ENCODE measurements at places on chromosomes 1 and 21.
A peak's percentile ranks its signal among the peaks of the same experiment; 100 is the strongest.

DNA sequence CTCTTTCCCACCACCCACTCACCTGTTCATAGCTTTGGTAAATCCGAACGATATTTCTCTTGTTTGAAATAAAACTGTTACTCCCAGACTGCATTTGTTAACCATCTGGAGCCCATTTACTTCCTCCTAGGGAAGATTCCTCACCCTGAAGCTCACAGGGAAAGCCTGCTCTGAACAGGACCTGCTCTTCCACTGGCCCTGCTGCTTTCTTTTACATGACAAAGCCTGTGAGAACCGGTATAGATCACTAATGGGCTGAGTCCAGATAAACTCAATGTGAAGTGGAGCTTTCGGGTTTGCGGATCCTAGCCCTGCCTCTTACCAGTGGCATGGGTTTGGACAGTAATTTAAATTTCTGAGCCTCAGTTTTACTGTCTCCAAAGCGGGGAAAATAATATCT lies 45.2 kb downstream of the FAM163A start:
- no peak for DNase-seq

DNA sequence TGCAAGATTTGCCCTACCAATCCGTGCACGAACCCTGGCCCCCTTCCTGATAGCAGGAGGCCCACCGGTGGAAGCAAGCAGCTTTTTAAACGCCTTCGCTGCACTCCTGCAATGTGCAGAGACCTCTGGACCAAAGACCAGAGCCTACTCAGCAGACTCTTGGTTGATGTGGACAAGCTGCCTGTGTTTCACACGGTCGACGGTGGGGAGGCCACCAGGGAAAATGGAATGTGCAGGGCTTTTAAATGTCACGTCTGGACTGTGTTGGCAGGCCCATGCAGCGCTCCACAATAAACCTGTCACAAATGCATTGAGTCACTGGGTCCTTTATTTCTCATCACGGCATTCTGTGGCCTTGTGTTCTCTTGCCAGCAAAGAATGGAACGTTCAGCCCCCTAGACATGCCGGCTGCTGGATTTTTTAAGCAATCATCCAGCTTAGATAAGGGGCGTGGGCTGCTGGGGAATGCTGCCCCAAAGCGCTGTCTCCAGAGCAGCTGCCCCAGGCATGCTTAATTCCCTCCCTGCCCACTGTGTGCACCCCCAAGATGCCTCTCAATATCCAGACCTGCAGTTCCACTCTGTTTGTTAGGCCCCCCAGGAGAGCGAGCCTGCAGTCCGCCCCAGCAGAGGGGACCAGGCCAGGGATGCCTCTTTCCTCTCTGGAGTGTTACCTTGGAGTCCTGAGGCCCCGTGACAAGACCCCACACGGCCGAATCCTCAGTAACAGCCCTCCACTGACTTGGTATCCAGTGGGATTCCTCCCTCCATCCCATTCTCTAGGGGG lies 71.3 kb downstream of the ATP5PO start:
- DNase-seq: peak; percentile 62

GRCh38 chr21:20800106-20800505 lies 198.1 kb upstream of the NCAM2 start:
- DNase-seq: no peak

GRCh38 chr21:28066596-28067387 lies 925.9 kb downstream of the LTN1 start:
- DNase-seq: no peak

DNA sequence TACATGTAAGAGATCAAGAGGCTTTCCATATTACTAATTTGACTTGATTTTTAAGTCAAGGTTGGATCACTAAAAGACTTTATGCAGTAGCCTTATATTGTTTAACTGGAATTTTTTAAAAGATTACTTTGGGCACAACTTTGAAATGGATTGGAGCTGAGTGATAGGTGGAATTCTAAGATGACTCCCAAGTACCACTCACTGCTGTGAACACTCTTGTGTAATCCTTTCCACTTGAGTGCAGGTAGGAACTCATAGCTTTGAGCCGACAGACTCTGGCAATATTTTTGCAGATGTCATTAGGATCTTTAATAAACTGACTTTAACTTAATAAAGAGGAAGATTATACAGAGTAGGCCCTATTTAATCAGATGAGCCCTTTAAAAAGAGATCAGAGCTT lies 831.1 kb upstream of the NCAM2 start:
- no peak for DNase-seq

GRCh38 chr1:12208271-12208670 lies 21.6 kb upstream of the VPS13D start:
- DNase-seq: no peak

DNA sequence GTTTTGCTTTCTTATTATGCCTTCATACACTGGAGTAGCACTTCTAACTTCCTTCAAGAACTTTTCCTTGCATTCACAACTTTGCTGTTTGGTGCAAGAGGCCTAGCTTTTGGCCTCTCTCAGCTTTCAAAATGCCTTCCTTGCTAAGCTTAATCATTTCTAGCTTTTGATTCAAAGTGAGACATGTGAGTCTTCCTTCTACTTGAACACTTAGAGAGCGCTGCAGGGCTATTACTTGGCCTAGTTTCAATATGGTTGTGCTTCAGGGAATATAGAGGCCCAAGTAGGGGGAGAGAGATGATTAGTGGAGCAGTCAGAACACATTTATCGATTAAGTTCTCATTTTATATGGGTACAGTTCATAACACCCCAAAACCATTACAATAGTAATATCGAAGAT lies 12.4 kb downstream of the ANGEL2 start:
- no peak for DNase-seq

- DNase-seq: no peak
Observed at GRCh38 chr1:38128926-38129453, 82.4 kb upstream of the POU3F1 start.

GRCh38 chr1:90973897-90974798 lies 47.7 kb downstream of the ZNF644 start:
- no peak for DNase-seq

GRCh38 chr1:229410692-229411433 lies 23.0 kb downstream of the ACTA1 start:
- DNase-seq: peak; percentile 10

DNA sequence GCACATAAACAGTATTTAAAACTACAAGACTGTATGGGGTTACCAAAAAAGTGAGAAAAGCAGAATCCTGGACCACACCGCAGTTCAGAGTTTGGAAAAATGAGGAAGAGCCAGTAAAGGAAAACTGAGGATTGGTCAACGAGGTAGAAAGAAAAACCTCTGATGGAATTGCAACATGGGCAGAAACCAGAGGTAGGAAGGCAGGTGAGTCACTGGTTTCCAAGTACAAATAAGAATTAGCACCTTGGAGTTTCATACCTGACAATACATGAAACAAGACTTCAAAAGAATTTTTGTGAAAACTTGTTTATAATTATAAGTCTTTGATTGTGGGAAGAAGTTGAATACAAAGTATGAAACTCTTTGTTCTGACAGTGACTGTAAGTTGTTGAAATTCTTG lies 533.7 kb upstream of the DAB1 start:
- DNase-seq: no peak

- DNase-seq: no peak
Observed at GRCh38 chr1:231986631-231987336, 360.2 kb downstream of the DISC1 start.

- no peak for DNase-seq
Observed at GRCh38 chr1:235027862-235028250, 100.8 kb downstream of the TOMM20 start.

GRCh38 chr1:25030012-25030411 lies 99.9 kb upstream of the RUNX3 start:
- no peak for DNase-seq

DNA sequence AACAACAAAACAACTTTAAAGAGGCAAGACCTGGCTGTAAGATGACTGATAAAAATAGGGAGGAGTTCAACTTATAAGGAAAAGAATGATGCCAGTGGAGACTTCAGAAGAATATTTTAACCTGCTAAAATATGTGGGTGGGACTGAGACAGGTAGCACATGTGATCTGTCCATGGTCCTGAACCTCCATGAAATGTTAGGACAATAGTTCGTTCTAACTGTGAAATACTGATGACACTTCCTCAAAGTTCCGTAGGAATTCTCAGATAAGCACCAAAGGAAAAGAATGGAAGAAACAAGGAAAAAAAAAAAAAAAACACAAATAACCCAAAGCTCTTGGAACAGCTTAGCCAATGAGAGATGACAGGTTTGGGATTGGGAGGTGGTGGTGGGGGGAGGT lies 44.7 kb downstream of the CDC42BPA start:
- DNase-seq: no peak

DNA sequence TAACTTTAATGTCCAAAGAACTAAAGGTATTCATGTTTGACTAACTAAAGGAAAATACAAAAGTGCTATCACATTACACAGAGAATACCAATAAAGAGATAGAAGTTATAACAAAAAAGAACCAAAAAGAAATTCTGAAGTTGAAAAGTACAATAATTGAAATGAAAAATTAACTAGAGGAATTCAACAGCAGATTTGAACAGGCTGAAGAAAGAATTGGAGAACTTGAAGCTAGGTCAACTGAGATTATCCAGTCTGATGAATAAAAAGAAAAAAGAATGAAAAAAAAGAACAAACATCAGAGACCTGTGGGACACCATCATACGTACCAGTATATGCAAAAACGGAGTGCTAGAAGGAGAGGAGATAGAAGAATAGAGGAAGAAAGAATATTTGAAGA lies 78.5 kb downstream of the NUP210L start:
- DNase-seq: no peak

DNA sequence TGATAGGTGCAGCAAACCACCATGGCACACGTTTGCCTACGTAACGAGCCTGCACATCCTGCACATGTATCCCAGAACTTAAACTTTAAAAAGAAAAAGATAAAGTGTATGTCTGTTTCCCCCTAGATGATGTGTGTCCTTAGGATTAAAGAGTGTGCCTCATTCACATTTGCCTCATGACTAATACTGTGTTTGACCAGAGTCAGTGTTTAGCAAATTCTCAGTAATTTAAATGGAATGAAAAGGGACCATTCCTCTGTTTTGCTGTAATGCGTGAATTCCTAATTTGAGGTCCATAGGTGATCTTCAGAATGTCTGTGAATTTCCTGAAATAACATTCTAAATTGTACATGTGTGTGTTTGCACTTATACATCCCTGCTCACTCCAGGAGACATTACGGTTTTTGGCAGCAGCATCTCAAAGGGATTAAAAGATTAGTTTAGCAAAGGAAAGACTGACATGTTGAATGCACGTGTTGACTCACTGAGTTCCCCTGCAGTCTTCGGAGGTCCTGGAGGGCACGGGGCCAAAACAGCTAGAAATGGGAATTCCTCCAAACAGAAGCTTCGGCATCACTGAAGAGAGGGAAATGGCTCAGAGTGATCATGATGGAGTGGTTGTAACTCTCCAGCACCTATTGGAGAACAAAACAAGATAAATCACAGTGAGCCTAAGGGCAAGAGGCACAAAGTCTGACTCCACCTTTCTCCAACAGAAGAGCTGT lies 19.1 kb upstream of the SLC35F3 start:
- DNase-seq: no peak

DNA sequence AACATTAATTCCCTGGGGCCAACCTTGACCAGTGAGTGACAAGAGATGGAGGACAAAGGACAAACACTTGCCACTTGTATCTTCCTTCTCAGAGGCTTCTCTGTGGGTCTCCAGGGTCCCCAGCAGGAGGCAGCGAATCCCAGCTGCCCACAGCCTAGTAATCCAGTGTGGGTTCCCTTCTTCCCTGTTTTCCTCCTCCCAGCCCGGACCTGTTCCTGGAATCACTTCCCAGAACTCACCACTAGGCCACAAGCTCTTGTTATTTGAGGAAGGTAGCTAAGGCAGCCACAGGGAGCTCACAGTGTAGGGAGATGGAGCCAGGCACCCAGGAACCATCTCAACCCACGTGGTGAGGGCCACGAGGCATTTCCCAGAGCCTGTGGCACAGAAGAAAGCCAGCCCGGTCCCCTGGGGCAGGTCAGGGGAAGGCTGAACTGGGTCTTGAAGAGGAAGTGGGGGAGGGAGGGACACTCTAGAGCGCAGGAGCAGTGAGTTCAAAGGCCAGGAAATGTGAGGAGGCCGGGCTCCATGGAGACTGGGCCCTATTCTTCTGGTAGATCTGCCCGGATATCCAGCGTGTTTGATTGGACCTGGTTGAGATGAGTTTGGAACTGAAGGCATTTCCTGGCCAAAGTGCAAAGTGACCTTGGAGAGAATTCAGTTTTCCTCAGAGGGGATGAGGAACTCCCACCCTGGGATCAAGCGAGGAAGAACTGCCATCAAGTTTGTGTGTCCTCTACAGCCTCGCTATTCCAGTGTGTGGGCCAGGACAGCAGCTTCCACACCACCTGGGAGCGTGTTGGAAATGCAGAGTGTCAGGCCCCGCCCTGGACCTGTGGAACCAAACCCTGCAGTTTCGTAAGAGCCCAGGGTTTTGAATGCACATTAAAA lies 20.3 kb upstream of the C2CD2 start:
- no peak for DNase-seq

GRCh38 chr1:66333466-66334199 lies 200.3 kb upstream of the SGIP1 start:
- no peak for DNase-seq

- DNase-seq: no peak
Observed at GRCh38 chr1:183590244-183591191, at the start of gene NCF2. TSS of gene NCF2 (minus strand) at chr1:183590459. CDS start at chr1:183590329, 130 bp downstream.

GRCh38 chr21:31354604-31355443 lies 10.8 kb upstream of the TIAM1 start:
- DNase-seq: peak; percentile 41

DNA sequence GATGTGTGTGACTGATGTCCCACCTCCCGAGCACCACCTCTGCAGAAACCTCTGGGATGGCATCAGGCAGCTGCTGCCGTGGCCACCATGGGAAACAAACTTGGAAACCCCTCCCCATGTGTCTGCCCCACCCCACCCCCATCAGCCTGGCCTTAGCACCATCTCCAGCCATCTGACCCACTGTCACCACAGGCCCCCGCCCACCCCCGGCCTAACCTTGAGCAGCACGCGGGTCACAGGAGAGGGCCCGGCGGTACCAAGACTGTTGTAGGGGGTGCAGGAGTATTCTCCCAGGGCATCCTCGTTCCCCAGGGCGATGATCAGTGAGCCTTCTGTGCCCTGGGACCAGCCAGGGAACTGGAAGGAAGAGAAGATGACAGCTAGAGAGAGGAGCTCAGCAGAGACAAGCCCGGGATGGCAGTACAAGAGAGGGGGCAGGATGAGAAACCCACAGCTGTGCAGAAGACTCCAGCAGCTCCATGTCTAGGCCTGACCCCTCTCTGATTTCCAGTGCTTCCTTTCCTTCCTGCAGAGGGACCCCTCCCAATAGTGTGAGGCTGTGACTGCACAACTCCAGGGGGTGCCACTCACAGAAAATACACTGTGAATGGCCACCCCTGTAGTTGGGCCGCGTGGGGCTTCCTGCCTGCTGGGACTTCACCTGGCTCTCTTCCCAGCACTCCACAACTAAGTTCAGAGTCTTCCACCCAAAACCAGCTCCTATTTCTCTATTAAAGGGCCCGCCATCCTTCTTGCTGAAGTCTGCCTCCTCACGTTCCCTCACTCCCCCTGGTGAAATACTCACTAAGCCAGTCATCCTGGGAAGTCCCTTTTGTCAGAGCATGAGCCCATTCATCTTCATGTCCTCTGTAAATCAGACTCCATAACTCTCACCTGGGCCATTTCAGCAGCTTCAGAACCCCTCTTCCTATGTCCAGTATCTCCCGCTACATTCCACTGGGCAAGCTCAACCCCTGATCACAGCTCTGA lies 7.3 kb upstream of the TAGLN2 start:
- no peak for DNase-seq

All from AG09309 (cell line).